ENCODE measurements at places on chromosomes 4 and X.
A peak's percentile ranks its signal among the peaks of the same experiment; 100 is the strongest.

DNA sequence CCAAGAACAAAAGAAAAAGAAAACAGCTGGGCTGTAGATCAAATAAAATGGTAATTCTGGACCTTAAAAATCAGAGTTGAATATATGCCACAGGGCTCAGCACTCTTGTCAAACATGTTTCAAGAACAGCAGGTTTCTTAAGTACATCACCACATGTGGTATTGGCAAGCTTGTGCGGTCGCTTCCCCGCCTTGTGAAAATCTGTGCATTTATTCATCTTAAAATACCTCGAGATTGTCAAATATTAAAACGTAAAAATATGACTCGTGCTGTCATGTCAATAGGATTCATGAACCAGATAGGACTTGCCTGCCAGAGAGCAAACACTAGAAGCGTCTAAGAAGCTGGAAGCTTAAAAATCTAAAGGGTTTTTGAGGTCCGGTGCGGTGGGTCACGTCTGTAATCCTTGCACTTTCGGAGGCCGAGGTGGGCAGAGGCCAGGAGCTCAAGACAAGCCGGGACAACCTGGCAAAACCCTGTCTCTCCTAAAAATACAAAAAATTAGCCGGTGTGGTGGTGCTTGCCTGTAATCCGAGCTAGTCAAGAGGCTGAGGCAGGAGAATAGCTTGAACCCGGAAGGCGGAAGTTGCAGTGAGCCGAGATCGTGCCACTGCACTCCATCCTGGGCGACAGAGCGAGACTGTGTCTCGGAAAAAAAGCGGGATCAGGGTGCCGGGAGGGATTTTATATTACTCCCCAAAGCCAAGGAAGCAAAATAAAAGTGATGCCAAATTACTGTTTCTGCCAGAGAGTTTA is 40.2 kb upstream of the TMEM154 start:
- no peak for DNase-seq

GRCh38 chr4:163157157-163157556 is 9.5 kb downstream of the NAF1 start:
- no peak for DNase-seq

GRCh38 chrX:155966876-155967275 is 30.6 kb upstream of the IL9R start:
- peak; percentile 64 for DNase-seq

GRCh38 chr4:79043138-79043537 is 103.9 kb upstream of the PAQR3 start:
- no peak for DNase-seq

DNA sequence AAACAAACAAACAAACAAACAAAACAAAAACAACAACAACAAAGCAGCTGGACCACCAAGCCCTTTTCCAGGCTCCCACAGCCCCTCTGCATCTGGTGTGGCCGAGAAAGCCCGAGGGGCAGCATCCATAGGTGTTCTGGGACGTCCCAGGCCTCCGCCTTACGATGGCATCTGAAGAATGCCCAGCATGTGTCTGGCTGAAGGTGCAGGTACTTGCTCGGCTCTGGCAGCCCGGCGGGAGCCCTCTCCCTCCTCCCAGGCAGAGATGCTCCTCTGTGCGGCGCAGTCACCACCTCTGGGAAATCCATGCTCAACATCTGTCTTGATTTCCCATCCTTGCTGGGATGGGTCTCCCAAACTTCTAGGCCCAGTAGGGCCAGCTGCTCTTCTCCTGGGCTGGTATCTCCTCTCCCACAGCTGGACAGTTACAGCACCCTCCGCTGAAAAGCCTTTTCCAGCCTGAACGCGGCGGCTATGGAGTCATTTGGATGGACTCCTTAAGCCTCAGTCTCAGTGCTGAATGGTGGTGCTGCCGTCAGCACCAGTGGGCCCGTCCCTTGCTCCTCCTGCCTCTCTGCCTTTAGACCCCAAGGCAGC is 4.3 kb downstream of the PSAPL1 start:
- no peak for DNase-seq

Measured in HT1080 (cell line).